Hematopoietic multipotent progenitor cell treated with erythropoietin and hydrocortisone succinate and interleukin-3 and kit ligand, for 15 days (in vitro differentiated cells): ENCODE measurements at places on chromosomes 4 and X.

DNA sequence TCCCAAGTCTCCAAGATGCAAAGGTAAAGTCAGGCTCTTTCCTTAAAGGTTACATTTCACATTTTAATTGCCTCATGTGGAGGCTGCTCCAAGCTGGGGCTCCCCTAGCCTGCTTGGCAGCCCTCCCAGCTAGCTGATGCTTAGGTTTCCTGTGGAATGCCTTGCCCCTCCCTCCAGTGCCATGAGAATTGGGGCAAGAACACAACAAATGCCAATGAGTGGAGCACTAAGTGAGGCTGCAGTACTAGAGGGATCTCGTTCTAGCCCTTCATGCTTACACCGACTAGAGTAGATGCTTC, 597.7 kb downstream of the MID1IP1 start:
- no peak for DNase-seq

DNA sequence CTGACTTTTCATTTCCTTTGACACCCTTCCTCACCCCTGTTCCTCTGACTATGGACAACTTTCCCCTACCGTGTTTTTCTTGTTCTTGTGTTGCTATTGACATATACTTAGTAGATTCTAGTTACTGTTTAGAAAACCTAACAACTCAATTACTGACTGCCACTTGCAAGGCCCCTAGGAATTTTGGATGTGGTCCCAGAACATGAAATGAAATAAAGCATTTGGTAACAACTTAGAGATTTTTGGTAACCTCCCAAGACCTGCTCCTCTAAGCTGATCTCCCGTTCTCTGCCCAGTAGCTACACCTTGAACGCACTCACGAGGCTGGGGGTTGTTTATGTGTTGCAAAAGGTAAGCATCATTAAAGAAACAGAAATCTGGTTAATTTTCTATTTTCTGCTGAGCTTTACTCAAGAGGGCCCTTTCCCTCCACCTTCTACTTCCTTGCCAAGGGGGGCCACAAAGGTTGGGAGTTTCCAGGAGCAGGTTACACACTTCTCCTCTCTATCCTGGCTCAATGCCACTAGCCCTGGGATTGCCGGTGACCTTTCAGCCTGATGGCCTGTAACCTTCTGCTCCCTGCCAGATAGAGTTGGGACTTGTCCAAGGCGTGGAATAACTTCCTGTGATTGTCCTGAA, 20.5 kb downstream of the GAB3 start:
- no peak for DNase-seq

- DNase-seq = no peak
Measured at GRCh38 chr4:149708513-149709130, 107.0 kb downstream of the IQCM start.

DNA sequence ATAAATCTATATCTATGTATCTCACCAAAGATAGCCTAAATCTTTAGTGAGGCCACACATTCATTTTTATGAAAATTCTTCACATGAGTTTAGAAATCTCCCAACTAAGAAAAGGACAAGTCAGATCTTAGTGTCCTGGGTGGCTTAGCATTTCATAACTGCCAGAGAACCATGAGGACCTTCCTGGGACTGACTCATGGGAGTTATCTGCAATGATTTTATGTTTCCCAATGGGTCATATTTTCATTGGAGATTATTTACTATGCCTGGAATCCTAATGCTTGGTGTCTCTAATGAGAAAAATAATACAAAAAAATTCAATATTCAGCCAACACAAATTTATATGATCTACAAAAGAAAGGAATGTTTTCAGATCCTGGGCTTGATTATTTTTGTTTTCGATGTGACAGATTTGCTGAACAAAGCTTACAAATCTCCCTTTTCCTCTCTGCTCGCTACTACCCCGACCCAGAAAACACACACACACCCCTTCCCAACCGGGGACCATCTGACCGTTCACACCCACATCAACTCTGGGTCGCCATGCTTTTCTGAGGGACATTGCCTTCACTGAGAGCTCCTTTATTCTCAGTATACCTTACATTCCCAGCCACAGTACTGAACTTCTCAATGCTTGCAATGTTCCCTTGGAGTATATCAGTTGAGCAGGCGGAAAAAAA, 40.1 kb downstream of the SORBS2 start:
- DNase-seq = no peak

GRCh38 chr4:126526335-126526734, 1106.4 kb upstream of the INTU start:
- DNase-seq = no peak

- DNase-seq = no peak
Measured at GRCh38 chr4:186494496-186494895, 60.9 kb downstream of the MTNR1A start.

GRCh38 chr4:130747842-130748241, 1651.9 kb downstream of the C4orf33 start:
- DNase-seq = no peak
